ENCODE measurements at places on chromosomes 11 and 22.

GRCh38 chr11:95891423-95892170, 32.3 kb downstream of the MTMR2 start:
- DNase-seq = no peak

GRCh38 chr11:108838102-108838791, 173.4 kb downstream of the DDX10 start:
- no peak for DNase-seq

- no peak for DNase-seq
Measured at GRCh38 chr11:92892802-92893684, 76.4 kb upstream of the MTNR1B start.

- no peak for DNase-seq
Measured at GRCh38 chr11:10395166-10395897, 59.7 kb upstream of the AMPD3 start.

- no peak for DNase-seq
Measured at GRCh38 chr11:10886652-10887250, 28.9 kb upstream of the ZBED5 start.

DNA sequence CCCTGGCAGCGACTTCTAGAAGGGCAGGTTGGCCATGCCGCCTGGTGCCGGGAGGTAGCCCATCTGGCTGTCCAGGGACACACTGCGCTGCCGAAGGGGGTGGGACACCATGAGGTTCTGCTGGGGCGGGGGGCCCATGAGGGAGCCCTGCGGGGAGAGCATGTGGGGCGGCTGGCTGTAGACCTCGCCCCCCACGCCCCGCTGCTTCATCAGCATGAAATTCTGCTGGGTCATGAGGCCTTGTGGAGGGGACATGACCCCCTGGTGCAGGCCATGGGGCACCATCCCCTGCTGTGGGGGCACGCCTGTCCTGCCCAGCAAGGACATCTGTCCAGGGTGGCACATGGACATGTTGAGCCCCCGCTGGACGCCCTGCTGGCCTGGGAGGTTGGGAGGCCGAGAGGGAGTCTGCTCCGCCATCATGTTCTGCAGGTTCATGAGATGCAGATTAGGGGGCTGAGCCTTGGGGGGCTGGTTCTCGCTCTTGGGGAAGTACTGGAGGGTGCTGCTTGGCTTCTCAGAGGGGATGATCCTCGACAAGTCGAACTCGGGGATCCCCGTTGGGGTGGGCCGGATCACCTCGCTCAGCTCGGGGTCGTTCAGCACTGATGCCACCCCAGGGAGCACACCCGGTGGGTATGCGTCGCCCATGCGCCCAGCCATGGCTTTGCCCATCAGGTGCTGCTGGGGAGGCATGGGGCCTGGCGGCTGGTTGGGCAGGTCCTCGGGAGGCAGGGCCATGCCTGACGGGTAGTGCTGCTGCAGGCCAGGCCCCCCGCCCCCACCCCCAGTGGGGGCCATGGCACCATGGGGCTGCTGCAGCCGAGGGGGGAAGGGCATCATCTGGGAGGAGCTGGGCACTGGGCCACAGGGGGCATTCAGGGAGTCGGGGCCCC, 15.0 kb downstream of the CXCR5 start:
- DNase-seq = no peak
